Nucleus accumbens (tissue), 56 donors: ENCODE measurements at places on chromosomes 5 and 9.

DNA sequence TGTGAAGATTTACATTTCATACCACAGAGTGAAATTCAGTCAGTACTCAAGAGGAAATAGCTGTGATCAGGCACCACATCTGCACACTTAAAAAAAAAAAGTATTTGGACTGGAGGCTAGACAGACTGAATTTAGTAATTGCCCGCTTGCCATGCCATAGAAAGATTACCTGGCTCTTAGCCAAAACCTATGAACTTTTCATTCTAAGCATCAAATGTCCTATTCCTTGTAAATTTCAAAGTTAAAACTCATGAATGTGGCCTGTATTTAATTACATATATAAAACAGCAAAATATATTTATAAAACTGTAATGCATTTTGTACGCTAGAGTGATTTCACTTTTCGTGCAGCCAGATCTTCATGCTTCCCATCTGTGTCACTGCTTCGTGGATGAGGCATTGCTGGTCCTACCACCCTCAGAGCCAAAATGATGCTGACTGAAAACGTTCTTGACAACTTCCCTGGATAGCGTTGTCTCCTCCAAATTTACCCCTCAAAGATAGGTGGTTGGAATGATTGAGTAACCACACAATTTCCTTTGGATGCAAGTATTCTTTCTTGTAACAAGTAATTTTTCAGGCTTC lies 447.9 kb upstream of the SGCD start:
- DNase-seq: no peak

- DNase-seq: no peak
Observed at GRCh38 chr5:33936004-33936380, 194 bp upstream of the RXFP3 start.

GRCh38 chr9:14238079-14238478 lies 75.9 kb downstream of the NFIB start:
- no peak for DNase-seq

DNA sequence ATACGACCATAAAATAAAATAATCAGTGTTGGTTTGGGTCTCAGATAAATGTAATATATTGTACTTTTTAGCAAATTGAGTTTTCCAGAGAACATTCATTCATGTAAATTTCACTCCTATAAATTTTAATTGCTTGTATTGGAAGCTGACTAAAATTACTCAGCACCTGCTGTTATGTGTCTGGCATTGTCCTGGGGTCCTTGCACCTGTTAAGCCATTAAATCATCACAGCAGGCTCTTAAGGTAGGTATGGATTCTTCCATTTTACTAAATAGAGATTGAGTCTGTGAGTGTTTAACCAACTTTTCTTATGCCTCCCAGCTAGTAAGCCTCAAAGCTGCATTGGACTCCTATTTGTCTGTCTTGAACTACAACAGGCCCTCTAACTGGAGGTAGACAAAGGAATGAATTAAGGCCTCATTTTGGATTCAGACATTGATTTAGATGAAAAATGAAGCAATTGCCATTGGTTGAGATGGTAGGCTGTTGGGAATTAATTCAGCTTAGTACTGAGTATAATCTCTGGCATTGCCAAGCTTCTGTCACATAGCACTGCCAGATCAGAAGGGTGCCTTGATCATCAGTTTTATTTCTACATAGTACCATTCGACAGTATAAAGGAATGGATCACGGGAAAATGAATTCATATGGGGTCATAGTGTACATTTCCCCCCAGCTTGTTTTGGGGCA lies 78.9 kb downstream of the PARP8 start:
- DNase-seq: no peak

GRCh38 chr5:172078726-172079345 lies 72.4 kb upstream of the FBXW11 start:
- DNase-seq: no peak

DNA sequence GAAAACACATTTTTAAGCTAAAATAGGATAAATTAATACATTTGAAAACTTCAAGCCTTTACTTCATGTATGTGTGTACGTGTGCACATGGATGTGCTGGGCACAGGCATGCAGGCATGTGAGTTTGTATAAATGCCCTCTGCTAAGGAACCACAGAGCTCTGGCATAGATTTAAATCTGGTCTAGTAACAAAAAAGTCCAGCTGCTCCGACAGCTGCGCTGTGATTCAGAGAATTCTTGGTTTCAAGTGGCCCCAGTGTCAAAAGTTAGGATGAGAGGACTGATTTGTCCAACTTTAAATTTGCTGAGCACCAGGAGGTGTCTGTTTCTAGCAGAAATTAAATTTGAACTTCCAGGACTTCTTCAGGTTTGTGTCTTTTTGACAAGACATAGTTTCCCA lies 203.7 kb upstream of the TUT7 start:
- no peak for DNase-seq
